Stimulated activated naive CD4-positive, alpha-beta T cell (primary cell): ENCODE measurements at places on chromosomes 3 and 15.

- DNase-seq, result no peak
Observed at GRCh38 chr3:59192473-59192872, 142.6 kb upstream of the CFAP20DC start.

- no peak for DNase-seq
Observed at GRCh38 chr3:28347374-28348264, 902 bp upstream of the ZCWPW2 start.

DNA sequence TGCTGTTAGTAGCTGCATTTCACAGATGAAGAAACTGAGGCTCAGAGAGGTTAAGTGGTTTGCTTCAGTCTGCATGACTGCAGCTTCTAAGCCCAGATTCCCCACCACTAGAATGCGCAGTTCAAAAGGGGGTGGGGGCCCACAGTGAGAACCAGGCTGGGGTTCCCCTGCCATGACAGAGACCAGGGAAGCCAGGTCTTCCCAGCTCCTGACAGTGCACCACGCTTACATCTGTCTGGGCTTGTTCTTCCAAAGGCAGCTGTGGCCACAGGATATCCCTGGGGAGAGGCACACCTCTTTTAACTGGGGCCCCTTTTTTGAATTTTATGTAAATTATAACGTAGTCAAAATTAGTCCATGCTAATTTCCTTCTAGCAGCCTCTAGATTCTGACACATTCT, 5.3 kb downstream of the PLEKHO2 start:
- no peak for DNase-seq

- DNase-seq, result no peak
Observed at GRCh38 chr3:184526088-184526433, 35.5 kb upstream of the EPHB3 start.

DNA sequence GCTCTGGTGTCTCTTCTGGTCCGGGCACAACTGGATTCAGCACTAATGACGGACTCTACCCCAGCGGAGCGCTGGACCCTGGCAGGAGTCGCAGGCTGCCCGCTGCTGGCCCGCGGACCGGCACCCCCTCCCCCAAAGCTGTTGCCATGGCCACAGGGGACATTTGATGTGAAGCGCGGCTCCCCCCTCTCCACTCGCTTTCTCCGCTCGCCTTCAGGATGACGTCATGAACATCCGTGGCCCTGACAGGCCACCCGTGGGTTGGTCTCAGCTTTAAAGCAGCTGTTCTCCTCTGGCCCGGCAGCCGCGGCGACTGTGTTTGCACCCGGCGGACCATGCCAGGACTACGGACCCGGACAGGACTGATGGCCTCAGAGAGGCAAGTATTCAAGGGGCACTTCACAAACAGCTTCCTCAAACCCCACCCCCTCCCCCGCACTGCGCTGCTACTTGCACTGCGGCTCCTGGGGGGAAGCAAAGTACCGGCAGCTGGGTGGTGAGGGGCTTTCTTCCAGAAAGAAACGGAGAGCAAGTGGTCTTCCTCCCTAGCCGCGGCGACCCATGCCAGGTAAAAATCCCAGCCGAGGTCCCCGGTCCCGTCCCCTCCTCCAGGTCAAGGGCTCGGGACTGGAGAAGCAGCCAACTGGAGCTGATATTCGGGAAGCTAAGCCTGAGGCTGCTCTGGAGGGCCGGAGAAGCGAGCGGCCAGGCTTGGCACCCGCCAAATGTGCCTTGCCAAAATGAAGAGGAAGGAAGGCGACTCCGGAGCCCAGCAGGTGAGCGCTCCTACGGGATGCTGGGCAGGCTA, 16.6 kb upstream of the AEN start:
- no peak for DNase-seq

DNA sequence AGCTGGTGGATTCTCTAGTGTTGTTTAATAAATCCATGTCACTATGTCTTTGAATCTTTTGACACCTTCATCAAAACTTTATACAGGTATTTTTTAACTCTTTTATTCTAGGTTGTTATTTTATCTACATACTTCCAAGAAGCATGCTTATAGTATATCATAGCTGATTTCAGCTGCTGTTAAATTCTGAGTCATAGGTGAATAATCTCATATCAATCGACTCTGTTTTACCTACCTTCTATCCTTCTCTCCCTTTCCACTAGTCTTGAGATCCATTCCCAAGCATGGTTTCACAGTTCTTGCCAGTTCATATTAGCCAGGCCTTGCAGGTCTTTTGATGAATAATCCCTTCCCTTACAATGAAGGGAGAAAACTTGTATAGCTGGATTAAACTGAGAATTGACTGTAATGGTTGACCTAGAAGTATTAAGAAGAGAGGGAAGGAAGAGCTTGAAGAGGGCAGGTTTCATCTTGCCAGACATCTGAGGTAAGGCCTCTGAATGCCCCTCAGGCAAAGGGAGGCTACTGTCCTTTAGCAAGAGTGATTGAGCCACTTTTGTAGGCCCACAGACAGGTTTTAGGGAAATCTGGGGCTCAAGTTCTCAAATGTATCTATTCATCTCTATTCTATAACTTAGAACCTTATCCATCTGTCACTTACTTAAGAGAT, 146.4 kb downstream of the EPHA6 start:
- no peak for DNase-seq

DNA sequence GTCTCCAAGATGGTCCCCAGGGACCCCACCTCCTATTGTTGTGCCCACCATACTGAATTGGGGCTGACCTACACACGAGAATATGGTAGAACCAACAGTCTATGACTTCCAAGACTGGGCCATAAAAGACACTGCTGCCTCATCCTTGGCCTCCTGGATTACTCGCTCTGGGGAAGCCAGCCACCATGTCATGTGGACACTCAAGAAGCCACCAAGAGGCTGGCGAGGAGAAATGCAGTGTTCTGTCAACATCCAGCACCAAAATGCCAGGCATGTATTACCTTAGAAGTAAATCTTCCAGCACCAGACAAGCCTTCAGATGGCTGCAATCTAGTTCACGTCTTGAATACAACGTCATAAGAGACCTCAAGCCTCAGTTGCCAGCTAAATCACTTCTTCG, 17.1 kb upstream of the TPM1 start:
- no peak for DNase-seq
